ENCODE measurements at places on chromosomes 2 and 18. TPM values are rescaled to one million over a fixed set of nuclear protein-coding genes. Genes with fewer than 3 reads are reported as not detected.
A peak's percentile ranks its signal among the peaks of the same experiment; 100 is the strongest.

- peaks cover 32% of the 10 kb centered on the region for H3K4me1 ChIP-seq
- no peaks in the 10 kb centered on the region for H3K36me3 ChIP-seq
Measured at GRCh38 chr18:26549263-26550094, 1.1 kb upstream of the KCTD1 start.

DNA sequence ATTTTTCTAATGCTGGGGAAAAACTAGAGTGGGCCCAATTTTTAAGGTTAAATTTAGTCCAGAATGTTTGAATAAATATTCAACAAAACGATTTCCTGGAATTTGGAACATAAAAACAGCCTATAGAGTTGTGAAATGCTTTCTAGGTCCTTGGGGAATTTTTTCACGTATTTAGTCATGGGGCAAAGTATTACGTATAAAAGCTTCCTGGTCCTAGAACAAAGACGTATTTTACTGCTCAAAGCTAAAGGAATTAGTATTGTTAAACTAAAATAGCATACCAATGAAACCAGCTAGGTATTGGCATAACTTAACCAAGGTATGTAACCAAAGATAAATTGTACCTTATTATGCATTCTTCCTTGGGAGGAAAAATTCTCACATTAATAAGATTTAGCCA is 1.6 kb downstream of the SESTD1 start:
- peaks cover 71% of the 10 kb centered on the region for H3K4me1 ChIP-seq
- no peaks in the 10 kb centered on the region for H3K27me3 ChIP-seq
- peak overlapping the region; percentile 87 for H3K27ac ChIP-seq
- DNase-seq = peak; percentile 77
- no peaks in the 10 kb centered on the region for H3K36me3 ChIP-seq
- peak overlapping the region; percentile 96 for H3K4me3 ChIP-seq

GRCh38 chr2:218990052-218990451 is 3.2 kb downstream of the CRYBA2 start:
- no peak overlapping the region for H3K27ac ChIP-seq
- H3K36me3 ChIP-seq = no peaks in the 10 kb centered on the region
- H3K27me3 ChIP-seq = peaks cover 36% of the 10 kb centered on the region

The RTTN gene
- polyA plus RNA-seq = 3.4 TPM

The GAREM1 gene
- 2.5 TPM for polyA plus RNA-seq
